ENCODE measurements at places on chromosomes 12 and 14. TPM values are rescaled to one million over a fixed set of nuclear protein-coding genes. Genes with fewer than 3 reads are reported as not detected.

DNA sequence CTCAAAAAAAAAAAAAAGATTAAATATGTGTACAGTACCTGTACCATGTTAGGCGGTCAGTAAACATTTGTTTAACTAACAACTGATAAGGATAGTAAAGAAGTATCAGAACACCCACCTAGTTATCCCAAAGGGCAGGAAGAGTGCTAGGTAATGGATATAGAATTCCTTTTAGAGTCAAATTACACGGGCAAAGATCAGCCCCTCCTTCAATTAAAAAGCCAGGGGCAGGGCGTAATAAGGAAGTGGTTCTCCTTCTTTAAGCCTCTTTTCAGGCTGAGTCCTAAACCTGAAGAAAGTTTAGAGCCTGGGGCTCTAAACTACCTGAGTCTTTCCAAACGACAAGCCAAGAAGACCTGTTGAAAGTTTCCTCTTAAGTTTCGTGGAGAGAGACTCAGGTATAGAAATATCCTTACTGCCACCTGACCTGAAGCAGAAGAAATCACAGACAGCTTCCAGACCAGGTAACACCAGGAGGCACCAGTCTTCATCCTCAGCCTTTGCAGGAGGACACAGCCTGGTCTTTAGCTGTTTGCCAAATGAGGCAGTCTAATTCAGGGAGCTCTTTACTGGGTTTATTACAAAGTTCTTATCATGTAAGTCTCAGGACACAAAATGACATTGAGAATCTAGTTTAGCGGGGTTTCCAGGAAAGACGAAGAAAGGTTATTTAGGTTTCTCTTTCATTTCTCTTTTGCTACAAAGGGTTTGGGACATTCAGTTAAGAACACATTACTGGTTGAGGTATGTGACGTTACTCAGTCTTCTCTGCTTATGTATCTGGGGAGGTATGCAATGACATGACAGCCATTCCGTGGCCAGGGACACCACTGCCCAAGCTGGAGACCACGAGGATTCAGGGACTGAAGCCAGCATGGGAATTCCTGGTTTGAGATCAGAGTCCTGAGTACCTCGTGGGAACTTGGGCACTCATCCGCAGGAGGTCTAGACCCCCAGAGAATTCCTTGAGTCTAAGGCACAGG lies at the start of gene BCL2L14:
Gene BCL2L14, plus strand, starts transcription at position 266 of the 983 bp plus-strand sequence. CDS start 8,367 bp downstream, outside the sequence.
- peak; percentile 79 for DNase-seq

The CMA1 gene
- total RNA-seq: 3.3 TPM

The PLCZ1 gene
- not detected for total RNA-seq

The CDK2 gene
- total RNA-seq: 17.1 TPM

The CAND1 gene
- total RNA-seq: 95.1 TPM

GRCh38 chr14:77003960-77004710 lies 24.4 kb downstream of the IRF2BPL start:
- no peak for DNase-seq

The GPHB5 gene
- not detected for total RNA-seq

GRCh38 chr12:64085996-64086395 lies 136.1 kb downstream of the KICS2 start:
- DNase-seq: no peak

- DNase-seq: no peak
These were observed 80.0 kb downstream of the METTL25 start for GRCh38 chr12:82438356-82438755.

- no peak for DNase-seq
These were observed 58.3 kb downstream of the SIX1 start for GRCh38 chr14:60590991-60591414.

GRCh38 chr14:66240105-66240504 lies 246.1 kb upstream of the CCDC196 start:
- no peak for DNase-seq

The NUMB gene
- 112 TPM for total RNA-seq

- DNase-seq: no peak
These were observed 26.3 kb downstream of the ATXN7L3B start for GRCh38 chr12:74563927-74564326.

- DNase-seq: no peak
These were observed 236.1 kb upstream of the NPAS3 start for GRCh38 chr14:32702562-32702961.

The RNASE1 gene
- 105 TPM for total RNA-seq

The MIPOL1 gene
- total RNA-seq: 12.0 TPM

- no peak for DNase-seq
These were observed 115.7 kb upstream of the GSC start for GRCh38 chr14:94885481-94886155.

GRCh38 chr12:113445544-113446171 lies 23.5 kb downstream of the SDSL start:
- no peak for DNase-seq

The PIK3C2G gene
- total RNA-seq: 0.43 TPM

The KLHL33 gene
- 0.12 TPM for total RNA-seq

The RNASE7 gene
- total RNA-seq: 0.19 TPM

Data from mucosa of descending colon (tissue), 3 donors.